ENCODE measurements at places on chromosomes 12 and 14.

GRCh38 chr14:56474419-56475022, 105.1 kb upstream of the TMEM260 start:
- DNase-seq: no peak

- no peak for DNase-seq
Measured at GRCh38 chr14:75283162-75283832, 4.7 kb downstream of the FOS start.

DNA sequence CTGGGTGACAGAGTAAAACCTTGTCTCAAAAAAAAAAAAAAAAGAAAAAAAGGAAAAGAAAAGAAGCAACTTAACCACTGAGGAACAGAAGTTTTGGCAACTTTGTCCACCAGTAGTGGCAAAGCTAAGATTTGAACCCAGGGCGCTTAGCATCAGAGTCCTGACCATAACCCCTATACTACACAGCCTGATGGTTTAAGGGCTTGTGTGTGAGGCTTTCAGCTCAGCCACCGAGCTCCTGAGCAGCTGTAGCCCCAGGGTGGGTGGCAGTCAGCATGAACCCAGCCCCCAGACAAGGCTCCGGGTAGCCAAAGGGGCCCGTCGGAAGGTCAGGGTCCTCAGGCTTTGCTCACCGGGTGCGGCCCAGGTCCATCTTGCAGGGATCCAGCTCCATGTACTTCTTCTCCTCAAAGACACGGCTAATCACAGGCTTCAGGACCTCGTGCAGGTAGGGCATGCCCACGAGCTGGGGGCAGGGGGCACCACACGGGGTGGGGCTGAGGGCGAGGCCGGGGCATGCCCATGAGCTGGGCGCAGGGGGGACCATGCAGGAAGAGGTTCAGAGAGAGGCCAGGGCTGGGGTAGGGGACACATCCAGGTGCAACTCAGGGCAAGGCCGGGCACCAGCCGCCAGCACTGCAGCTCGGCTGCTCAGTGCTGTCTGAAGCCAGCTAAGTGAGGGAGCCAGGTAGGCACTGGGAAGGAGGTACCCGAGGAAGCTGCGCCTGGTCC, 20.9 kb downstream of the RASAL1 start:
- no peak for DNase-seq

DNA sequence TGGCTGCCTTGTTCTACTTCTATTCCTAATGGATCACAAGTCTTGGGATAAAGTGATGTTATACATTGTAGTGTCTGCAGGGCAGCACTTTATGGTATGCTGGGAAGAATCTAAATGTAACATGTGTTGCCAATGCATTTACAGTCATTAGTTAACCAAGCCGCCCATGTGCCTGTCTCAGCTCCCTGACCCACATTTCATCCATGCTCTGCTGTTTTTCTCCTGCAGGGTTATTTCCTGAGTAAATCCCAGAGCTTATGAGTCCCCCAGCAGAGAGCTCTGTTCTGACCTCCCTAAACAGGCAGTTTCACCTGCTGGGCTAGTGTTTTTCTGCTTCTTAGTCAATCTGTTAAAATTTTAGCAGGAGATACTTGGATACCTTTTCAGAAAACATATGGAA, 4.4 kb upstream of the TMTC2 start:
- no peak for DNase-seq

DNA sequence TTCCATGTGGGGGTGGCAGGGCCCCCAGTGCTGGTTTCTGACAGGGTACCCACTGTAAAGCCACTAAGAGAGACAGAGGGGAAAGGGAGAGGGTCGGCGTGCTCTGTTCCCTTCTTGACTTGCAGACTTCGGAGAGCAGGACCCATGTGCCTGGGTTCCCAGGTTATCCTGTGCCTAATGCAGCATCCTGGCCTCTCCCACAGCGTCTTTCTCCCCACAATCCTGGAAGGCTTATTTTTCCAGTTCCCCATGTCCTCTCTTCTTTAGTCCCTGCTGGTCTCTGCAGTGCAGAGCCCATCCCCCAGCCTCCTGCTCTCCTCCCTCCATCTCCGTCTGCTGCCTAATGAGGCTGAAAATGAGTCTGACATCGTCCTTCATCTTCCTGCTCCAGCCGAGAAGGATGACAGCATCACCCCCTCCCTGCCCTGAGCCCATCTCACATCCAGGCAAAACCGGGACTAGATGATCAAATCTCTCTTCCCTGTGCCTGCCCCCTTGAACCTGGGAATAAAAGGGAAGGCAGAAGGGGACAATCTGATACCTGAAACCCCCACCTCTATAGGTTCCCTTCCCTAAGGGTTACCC, 15.1 kb downstream of the CALCOCO1 start:
- no peak for DNase-seq

DNA sequence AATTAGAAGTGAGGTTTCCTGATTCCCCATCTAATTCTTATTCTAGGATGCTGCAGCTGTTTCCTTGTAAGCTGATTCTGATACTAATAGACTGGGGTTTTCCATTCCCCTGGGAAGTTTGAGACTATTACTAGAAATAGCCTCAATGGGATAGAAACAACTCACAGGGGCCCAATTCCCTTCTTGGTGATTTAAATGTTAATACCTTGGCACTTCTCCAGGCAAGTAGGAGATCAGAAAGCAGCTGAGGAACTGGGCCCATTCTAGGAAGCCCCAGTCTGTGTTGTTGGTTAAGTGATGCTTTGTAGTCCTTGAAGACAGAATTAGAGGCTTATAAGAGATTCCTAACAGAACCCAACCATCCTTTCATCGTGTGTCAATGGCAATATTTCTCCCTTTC, 407.0 kb upstream of the SEL1L start:
- DNase-seq: no peak

DNA sequence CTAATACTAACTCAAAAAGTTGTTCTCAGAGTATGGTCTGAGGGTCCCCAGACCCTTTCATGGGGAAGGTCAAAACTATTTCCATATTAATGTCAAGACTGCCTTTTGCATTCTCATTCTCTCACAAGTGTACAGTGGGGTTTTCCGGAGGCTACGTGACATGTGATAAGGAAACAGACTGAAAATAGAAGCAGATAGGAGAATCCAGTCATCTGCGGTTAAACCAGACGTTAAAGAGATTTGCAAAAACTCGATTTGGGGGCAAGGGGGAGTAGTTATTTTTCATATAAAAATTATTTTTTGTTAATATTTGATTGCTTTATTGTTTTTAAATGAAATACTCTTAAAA, 1.0 kb upstream of the NAP1L1 start:
- DNase-seq: no peak

DNA sequence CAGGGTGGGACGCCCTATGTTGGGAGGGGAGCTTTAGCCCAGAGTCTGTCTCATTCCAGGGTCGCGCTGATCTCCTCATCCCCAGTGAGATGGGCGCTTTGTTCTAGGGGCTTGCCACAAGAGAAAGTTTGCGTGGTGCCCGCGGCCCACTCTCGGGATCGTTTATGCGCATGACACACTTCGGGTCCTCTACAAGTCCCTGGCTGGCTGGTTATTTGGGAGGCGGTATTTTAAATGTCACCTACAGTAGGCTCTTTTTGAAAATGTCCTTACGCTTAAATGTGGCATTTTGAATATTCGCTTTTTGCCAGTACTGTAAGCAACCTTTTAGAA, 541 bp downstream of the GOLT1B start:
- no peak for DNase-seq

GRCh38 chr12:127728285-127728684, 538.7 kb upstream of the TMEM132C start:
- no peak for DNase-seq

DNA sequence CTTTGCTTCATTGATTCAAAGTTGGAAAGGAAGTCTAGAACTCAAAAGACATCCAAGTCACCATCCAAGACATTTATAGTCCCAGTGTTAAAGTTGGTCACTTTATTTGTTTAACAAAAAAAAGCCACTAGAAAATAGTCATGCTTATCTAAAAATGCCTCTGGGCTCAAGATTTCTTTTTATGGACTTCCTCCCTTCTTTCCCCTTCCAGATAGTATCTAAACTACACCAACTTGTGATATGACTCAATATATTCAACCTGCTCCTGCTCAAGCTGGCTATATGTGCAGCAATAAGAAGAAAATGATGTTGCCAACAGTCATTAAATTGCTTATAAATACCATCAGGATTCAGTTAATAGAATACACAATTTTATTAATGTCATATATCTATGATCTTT, 1177.1 kb downstream of the FLRT2 start:
- no peak for DNase-seq

DNA sequence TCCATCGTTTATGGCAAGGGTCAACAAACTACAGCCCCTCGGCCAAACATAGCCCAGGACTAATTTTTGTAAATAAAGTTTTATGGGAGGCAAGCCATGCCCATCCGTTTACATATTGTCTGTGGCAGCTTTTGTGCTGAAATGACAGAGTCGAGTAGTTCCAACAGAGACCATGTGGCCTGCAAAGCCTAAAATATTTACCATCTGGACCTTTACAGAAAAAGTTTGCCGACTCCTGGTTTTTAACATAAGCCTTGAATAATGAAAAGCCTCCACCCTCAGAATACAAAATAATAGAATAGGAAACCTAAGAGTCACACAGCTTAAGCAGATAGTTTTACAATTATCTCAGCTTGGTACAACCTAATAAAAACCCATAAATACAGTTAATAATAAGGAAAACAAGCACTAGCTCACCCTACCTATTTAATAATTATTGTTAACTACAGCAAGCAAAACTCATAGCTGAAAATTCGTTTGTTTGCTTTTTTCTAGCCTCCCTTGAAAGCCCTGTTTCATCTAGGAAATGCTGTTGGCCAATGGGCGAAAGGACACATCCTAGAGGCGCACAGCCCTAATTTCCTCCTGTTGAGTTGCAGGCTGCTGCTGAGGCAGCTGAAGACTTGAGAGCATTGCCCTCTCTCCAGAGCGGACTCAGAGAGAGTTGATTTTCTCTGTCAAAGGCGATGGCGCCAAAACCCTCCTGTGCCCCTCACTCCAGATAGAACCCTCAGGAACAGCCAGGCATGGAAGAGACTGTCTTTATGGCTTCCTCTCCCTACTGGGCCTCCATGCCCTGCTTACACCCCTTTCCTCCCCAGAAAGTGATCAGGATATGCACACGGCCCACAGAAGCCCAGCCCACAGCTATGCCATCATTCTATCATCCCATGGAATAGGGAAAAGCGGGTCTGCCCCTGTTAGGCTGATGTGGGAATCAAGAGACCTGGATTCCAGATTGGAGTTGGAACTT, 107.2 kb downstream of the DPF3 start:
- no peak for DNase-seq

DNA sequence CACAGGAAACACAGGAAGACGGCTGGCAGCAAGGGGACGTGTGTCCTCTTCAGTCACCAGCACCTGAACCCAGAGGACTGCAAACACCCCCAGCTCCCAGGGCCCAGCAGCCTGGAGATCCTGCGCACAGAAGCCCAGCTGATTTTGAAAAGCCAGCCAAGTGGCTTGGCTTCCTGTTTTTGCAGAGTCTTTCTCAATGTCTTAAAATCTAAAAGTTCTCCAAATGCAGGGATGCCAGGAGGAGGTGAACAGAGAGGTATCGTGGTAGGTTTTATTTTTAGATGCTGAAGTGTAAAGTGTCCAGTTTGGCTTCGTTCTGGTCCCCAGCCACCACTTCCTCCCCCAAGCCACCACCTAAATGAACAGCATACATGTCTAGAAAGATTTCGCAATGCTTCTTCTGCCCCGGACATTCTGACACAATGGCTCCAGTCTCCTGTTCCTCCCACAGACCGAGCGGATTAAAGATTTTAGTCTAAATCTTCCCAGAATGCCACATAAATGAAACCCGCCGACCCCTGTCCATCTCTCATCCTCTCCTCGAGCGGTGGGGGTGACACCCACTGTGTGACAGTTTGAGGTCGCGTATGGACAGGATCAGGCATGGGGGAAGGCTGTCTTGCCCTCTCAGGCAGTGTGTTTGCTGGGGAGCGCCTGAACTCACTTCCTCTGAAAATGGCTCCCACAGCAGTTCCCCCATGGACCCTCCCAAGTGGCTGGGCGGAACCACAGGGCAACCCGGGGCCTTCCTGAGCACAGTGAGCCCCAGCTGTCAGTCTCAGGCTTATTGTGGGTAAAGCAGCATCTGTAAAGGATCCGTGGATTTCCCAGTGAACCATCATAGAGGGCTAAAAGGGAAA, 41.6 kb downstream of the ITPK1 start:
- DNase-seq: no peak

GRCh38 chr12:852864-853263, 96.6 kb downstream of the RAD52 start:
- no peak for DNase-seq

DNA sequence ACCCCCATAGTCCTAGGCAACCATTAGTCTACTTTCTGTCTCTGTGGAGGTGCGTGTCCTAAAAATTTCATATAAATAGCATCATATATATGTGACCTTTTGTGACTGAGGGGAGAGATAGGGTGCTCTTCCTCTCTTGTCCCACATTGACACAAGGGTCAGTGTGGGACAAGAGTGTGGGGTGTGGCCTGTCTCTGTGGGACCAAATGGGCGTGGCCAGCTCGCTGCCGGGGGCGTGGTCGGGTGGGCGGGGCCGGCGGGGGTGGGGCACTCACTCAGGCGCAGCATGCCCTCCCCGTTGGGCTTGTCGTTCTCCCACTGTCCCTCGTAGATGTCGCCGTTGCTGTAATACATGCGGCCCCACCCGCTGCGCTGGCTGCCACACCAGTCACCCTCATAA, 15.5 kb downstream of the MORN3 start:
- no peak for DNase-seq

DNA sequence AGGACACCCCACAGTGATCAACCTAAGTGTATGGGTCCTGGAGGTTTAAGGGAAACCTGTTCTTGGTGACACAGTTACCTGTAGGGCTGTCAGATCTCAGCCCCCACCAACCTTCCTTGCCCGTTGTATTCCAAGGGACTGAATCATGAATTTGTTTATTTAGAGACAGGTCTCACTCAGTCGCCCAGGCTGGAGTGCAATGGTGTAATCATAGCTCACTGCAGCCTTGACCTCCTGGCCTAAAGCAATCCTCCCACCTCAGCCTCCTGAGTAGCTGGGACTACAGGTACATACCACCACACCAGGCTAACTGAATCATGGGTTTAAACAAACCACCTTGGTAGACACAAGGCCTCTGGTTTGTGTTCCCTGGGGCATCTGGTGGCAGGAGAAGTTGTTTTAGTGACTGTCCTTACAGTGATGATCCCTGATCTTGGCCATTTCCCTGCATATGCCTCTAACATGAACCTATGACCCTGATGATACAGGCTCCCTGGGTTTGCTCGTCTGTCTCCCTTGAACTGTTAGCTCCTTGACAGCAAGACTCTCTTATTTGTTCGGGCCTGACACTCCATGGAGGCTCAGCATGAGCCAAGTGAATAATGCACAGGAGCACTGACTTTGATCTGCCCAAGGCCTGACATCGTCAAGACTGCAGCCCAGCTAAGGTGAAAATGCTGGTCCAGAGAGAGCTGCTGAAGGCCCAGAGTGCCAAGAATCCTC, 47.9 kb downstream of the PITPNM2 start:
- no peak for DNase-seq

- no peak for DNase-seq
Measured at GRCh38 chr12:104579718-104580495, 123.2 kb downstream of the CHST11 start.

GRCh38 chr12:70741256-70741655, 104.0 kb upstream of the PTPRB start:
- no peak for DNase-seq

DNA sequence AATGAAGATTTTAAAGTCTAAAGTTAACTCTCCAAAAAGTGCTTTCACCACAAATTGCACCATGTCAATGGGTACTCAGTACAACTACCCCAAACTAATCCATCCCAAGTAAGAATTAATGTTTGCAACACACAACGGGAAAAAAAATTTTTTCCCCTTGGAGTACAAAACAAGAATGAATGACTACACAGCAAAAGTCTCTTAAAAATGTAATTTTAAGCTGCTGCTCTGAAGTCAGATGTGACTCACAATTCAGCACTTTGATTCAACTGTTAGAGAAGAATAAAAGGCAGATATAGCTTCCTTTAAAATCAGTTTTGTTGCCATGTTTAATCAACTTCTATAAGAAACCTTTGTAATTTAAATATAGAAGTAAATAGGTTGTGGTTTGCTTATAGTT, 42.5 kb upstream of the VPS33A start:
- no peak for DNase-seq
